ENCODE measurements at places on chromosomes 2 and 18. TPM values are rescaled to one million over a fixed set of nuclear protein-coding genes. Genes with fewer than 3 reads are reported as not detected.

Gene SOWAHC
- total RNA-seq = 16.3 TPM

Gene LRRTM4
- total RNA-seq = not detected

Gene LTBP1
- total RNA-seq = 15.2 TPM

Gene ANKRD30B
- not detected for total RNA-seq

Gene LRRTM1
- total RNA-seq = not detected

Gene CTAGE1
- not detected for total RNA-seq

Gene IL36A
- not detected for total RNA-seq

Gene CNGA3
- total RNA-seq = not detected

Gene TUBB8B
- total RNA-seq = not detected

Gene CSRNP3
- total RNA-seq = not detected

Gene VWA3B
- 0.43 TPM for total RNA-seq

Gene NOL4
- total RNA-seq = not detected

Gene HMSD
- total RNA-seq = 0.54 TPM

Gene SP100
- 28.2 TPM for total RNA-seq

Gene CIAO1
- total RNA-seq = 79.3 TPM

Gene HAAO
- total RNA-seq = not detected

Gene OSR1
- 4.6 TPM for total RNA-seq

Gene EPG5
- total RNA-seq = 4.3 TPM

Gene HOXD8
- 6.6 TPM for total RNA-seq

Gene FEV
- total RNA-seq = not detected

Gene ATF2
- 21.9 TPM for total RNA-seq

Gene GDF7
- total RNA-seq = 0.03 TPM

Gene CCT7
- total RNA-seq = 976 TPM

Gene ZNF514
- 7.6 TPM for total RNA-seq

Gene KYNU
- 380 TPM for total RNA-seq

Gene REG3A
- total RNA-seq = not detected

Gene TMEM37
- 1.9 TPM for total RNA-seq

Gene ZSWIM2
- not detected for total RNA-seq

Gene CDH7
- not detected for total RNA-seq

Gene DNAJC5G
- total RNA-seq = not detected

Gene C2orf78
- not detected for total RNA-seq

Gene GPR55
- not detected for total RNA-seq

Gene LYPD6
- total RNA-seq = not detected
